ENCODE measurements at places on chromosomes 11 and 22.

- DNase-seq = peak; percentile 63
Measured at GRCh38 chr22:47191671-47192650, 429.5 kb downstream of the TBC1D22A start.

- no peak for DNase-seq
Measured at GRCh38 chr11:121559606-121560200, 106.9 kb upstream of the SORL1-AS1 start.

- peak; percentile 16 for DNase-seq
Measured at GRCh38 chr22:49084206-49084605, 743.5 kb downstream of the BRD1 start.

DNA sequence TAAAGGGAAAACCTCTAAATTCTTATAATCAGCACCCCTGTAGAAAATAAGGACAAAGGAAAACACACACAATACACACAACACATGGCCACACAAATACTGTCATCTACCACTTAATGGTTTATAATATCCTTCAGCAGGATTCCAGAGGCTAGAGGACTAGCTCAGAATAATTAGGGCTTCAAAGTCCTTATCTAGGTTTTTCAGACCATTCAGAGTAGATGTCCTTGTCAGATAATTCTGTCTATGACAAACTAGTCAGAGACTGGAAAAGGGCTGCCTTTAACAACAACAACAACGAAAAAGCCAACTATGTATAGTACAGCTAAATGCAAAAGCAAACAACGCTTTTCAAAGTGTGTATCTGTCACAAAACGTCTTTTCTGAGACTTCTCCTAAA lies 456.5 kb upstream of the CNTN5 start:
- DNase-seq = no peak

GRCh38 chr11:120929664-120930154 lies 94.2 kb upstream of the TBCEL start:
- peak; percentile 84 for DNase-seq

DNA sequence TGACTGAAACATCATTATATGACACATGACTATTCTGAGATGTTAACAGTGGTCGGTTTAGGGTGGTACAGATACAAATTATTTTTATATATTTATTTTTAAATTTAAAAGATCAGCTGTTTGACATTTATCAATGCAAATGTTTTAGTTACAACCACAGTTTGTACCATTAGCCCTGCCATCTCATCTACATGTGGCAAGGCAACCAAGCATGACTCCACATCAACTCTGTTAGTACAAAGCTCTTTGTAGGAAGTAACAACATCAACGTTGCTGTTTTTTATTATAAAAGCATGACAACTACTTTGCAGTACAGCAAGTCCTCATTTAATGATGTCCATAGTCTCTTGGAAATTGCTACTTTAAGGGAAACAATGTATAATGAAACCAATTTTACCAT lies 40.8 kb downstream of the ENTHD1 start:
- DNase-seq = no peak

DNA sequence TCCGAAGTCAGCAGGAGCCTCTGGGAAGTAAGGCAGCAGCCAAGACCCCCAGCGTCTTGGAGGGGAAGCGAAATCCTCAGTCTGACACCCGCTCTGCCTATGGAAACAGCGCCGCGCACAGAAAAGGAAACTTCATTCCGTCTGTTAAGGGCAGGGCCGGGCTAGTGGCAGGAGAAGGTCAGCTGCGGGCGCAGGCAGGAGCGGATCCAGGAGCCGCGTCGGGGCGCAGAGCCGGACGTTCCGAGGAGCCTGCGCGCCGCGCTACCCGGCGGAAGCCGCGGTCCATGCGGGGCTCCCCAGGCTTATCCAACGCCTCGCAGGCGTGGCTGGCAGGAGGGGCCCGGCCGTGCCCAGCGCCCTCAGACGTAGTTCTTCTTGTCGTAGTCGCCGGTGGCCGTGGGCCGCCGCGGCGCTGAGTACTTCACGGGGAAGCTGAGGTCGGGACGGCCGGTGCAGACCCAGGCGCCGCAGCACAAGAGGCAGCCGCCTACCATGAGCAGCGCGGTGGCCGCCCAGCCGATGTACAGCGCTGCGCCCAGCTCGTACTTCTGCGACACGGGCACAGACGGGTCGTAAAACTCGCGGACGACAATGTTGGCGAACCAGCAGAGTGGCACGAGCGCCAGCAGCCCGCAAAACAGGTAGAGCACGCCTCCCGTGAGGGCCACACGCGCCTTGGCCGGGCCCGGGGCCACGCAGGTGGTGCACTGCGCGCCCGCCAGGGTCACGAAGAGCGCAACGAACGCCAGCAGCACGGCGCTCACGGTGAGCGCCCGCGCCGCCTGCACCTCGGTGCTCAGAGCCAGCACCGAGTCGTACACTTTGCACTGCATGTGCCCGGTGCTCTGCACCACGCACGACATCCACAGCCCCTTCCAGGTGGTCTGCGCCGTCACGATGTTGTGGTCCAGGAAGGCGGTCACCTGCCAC lies 705 bp downstream of the CLDN5 start:
- peak; percentile 63 for DNase-seq

- no peak for DNase-seq
Measured at GRCh38 chr22:46895753-46896152, 133.3 kb downstream of the TBC1D22A start.

- no peak for DNase-seq
Measured at GRCh38 chr11:121059605-121060004, 35.7 kb downstream of the TBCEL start.

DNA sequence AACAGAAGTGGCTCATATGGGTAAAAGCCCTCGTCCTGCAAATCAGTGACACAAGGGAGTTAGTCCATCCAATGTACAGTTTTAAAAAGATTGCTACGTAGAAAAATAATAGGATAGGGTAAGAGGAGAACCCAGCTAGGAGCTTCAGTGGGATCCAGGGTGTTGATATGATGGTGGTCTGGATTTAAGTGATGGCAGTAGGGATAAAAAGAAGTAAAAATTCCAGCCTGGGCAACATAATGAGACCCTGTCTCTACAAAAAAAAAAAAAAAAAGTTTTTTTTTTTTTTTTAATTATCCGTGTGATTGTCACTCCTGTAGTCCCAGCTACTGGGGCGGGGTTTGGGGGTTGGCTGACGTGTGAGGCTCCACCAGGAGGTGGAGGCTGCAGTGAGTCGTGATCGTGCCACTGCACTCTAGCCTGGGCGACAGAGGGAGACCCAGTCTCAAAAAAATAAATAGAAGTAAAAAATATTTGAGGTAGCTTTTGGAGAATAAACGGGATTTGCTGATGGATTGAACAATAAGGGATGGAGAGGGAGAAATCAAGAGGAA lies 7.0 kb upstream of the L3MBTL2 start:
- peak; percentile 81 for DNase-seq

GRCh38 chr11:115931548-115932083 lies 427.4 kb upstream of the CADM1 start:
- DNase-seq = no peak

GRCh38 chr11:44949160-44950030 lies 1.3 kb downstream of the TP53I11 start:
- peak; percentile 53 for DNase-seq

- DNase-seq = peak; percentile 85
Measured at GRCh38 chr11:134244593-134244992, 8.6 kb downstream of the THYN1 start.

DNA sequence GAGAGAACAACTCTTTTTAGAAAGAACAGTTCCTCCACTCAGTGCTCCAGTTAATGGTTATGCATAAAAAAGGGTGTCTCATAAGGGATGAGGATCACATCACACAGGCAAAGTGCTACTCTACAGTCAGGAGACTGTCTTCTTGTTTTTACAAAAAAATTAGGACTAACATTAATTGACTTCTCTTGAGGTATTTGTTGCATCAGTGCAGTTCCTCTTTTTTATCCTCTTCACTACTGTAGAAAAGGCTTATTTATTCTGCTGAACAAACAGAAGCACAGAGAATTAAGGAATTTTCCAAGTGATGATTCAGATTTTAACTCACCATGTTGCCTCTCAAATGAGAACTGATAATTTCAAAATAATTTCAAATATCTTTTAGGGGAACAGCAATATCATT lies 1.9 kb downstream of the MMP8 start:
- DNase-seq = no peak

DNA sequence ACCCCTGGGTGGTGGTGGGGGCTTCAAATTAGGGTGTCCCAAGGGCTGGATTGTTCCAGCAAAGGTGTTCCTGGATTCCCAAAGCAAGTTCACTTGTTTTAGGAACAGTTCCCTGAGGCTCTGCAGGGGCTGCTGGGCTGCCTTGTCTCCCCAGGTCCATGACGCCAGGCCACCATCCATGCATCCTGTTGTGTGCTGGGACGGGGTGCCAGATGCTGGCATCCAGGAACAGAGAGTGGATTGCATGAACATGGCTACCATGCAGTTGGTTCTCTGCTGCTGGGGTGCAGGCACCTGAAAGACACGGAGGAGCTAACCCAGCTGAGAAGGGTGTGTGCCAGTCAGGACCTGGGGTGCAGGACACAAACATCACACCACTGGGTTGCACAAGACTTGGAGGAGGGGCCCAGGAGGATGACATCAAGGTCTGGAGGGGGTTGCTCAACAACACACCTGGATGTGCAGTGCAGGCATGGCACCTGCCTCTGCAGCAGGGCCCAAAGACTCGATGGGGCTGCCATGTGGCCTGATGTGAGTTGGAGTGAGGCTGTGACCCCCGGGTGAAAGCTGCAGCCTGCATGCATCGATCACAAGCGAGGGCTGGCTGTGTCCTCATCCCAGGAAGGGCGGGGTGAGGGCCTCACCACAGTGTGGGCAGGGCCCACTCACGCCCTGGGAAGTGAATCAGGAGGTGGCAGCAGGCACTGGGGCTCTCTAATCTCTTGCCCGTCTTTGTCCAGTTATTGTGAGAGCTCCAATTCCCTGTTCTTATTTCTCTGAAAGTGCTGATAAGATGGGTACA lies 74.0 kb upstream of the CLDN5 start:
- no peak for DNase-seq

DNA sequence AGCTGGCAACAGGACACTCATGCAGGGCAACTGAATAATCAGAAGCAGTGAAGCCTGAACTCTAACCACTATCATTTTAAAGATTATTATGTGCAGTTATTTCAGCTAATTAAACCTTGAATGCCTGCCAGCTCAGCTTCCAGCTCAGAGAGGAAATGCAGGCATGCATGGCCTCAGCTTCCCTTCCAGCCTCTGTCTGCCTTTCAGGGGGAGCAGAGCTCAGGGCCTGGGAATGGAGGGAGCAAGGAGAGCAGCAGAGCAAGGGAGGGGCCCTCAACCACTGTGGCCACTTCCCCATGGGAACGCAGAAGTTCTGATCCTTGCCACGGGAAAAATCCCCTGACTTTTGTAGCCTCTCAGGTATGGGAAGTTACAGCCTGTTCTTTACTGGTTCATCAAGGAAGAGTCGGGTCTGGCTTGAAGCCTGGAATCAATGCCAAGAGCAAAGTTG lies 32.5 kb upstream of the APLNR start:
- DNase-seq = no peak

- no peak for DNase-seq
Measured at GRCh38 chr11:18618342-18619025, 15.7 kb downstream of the SPTY2D1 start.
